ENCODE measurements at places on chromosomes 2 and 18. TPM values are rescaled to one million over a fixed set of nuclear protein-coding genes. Genes with fewer than 3 reads are reported as not detected.
A peak's percentile ranks its signal among the peaks of the same experiment; 100 is the strongest.

The B3GNT7 gene
- 1.4 TPM for total RNA-seq

The TMEM185B gene
- 12.5 TPM for total RNA-seq

The TNFAIP6 gene
- 26.5 TPM for total RNA-seq

The PID1 gene
- total RNA-seq = 17.5 TPM

The CDH19 gene
- 4.5 TPM for total RNA-seq

The CFAP210 gene
- 0.30 TPM for total RNA-seq

The DNAH7 gene
- 2.0 TPM for total RNA-seq

The FAM124B gene
- total RNA-seq = 4.9 TPM

The HAUS1 gene
- 21.3 TPM for total RNA-seq

- DNase-seq = no peak
These were observed 19.1 kb upstream of the RAB11FIP5 start for GRCh38 chr2:73131807-73132206.

DNA sequence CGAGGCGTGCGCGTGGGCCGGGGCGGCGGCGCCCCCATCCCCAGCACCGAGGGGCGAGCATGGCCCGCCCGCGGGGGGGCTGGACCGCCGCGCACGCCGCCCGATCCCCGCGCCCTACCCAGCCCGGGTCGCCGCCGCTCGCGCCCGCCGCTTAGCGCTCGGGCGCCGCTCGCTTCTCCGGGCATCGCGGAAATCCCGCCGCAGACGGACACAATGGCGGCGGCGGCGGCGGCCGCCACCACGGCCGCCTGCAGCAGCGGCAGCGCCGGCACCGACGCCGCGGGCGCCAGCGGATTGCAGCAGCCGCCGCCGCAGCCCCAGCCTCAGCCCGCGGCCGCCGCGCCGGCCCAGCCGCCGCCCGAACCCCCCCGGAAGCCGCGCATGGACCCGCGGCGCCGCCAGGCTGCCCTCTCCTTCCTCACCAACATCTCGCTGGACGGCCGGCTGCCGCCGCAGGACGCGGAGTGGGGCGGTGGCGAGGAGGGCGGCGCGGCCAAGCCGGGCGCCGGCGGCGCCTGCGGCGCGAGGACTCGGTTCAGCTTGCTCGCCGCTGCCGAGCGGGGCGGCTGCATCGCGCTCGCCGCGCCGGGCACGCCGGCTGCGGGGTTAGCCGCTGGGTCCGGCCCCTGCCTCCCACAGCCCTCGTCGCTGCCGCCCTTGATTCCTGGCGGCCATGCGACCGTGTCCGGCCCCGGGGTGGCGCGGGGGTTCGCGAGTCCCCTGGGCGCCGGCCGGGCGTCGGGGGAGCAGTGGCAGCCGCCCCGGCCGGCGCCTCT, 453 bp downstream of the CABLES1 start:
- DNase-seq = no peak

DNA sequence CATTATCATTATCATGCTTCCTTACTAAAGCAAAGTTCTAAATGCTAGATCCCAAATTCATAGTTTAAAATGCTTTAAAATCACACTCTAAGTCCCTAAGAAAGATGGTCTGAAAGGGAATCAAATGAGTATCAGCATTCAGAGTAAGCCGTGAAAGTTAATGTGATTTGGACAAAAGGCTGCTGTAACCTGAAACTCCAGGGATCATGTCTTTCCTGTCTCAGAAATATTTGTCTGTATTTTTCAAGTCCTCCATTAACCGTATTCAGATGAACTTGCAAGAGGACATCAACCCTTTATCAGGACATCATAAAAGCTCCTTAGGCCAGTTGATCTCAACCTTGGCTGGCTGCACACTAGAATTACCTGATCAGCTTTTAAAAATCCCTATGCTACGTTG, 324.3 kb upstream of the PKDCC start:
- DNase-seq = no peak

GRCh38 chr18:64966667-64967066, 784.1 kb upstream of the CDH7 start:
- no peak for DNase-seq

DNA sequence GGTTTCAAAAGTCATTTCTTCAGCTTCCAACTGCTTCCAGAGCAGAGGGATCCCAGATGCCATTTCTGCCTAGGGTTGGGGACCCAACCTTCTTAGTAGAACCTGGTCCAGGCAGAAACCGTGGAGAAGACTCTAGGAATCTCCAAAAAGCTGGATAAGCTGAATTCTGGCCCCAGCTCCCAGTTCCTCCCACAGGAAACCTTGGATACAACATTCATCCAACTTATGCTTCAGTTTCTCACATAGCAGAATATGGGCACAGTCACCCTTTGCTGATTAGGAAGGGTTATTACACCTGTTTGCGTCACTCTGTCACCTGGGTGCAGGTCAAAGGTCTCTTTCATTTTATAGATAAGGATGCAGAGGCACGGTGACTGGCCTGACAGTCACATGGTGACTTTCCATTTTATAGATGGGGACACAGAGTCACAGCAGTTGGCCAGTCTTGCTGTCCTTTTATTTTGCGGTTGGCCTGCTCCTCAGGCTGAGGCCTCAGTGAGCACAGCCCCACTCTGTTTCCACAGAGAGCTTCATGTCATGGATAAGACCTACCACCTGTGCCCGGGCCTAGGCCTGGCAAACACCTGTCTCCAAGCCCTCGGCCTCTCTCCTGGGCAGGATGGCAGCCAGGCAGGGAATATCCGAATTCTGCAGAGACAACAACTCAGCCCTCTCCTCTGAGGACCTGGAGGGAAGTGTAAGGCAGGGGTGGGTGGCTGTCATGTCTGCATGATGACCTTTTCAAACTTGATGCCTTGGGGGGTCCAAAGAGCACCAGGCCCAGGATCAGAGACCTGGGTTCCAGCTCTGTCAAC, 148.8 kb downstream of the SMAD7 start:
- no peak for DNase-seq

GRCh38 chr2:37436323-37436722, 91.9 kb downstream of the QPCT start:
- DNase-seq = no peak

DNA sequence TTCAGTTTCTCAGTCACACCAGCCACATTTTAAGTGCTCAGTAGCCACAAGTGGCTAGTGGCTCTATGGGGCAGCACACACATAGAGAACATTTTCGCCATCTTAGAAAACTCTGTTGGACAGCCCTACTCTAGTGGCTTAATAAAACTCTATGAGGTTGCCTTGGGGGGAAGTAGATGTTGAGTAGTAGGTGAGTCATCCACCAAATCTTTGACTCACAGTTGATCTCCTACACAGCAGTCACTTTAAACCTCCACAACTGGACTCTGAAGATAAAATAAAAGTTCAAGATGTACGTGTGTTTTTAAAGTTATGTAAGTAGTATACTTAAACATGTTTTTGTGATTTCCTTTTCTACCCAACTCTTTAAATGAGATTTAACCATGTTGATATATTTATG, 379.0 kb downstream of the SETBP1 start:
- DNase-seq = no peak

- no peak for DNase-seq
These were observed 256.8 kb downstream of the NEDD4L start for GRCh38 chr18:58300867-58301266.

GRCh38 chr18:12686100-12686499, 16.4 kb downstream of the CEP76 start:
- no peak for DNase-seq

DNA sequence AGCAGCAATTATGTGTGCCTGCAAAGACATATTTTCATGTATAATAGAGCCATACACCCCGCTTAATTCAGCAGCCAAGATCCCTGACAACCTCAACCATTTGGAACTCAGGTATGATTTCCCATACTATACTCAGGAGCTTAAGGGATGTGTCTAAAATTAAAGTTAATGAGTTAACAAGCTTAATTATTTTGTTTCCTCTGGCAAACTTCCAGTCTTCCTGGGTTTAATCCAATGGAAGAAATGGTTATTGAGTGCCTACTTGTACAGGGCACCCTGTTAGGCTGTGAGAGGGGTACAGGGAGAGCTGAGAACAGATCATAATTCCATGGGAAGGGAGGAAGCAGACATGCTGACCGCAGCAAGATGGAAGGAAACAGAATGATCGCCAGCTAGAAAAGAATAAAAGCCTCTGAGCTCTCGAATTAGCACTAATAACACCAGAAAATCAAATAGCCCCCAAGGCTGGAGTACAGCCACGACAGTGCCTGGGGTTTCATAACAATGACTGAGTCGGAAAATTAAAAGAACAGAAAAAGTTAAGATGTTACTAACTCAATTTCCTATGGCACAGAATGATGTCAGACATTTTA, 20.8 kb upstream of the CEP68 start:
- DNase-seq = no peak

GRCh38 chr2:7627583-7627982, 710.4 kb downstream of the RNF144A start:
- no peak for DNase-seq

DNA sequence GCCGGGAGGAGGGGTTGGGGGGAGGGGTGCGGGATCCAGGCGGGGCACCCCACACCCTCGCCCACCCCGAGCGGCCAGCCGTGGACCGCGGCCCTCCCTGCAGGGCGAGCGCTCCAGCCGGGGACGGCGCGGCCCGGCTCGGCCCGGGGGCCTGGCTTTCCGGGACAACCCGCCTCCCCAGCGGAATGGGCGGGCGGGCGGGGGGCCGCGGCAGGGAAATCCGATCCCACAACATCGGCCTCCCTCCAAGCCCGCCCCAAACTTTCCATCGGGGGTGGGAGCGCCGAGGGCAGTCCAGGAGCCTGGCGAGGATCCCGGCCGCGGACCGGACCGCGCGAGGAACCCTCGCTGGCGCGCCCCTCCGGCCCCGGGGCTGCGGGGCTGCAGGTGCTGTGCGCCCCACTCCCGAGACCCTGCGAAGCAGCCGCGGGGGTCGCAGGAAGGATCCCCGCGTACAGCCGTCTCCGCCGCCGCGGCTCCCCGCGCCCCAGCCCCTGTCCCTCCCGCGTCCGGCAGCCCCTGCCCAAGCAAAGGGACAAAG, 529 bp downstream of the SEMA4C start:
- peak; percentile 67 for DNase-seq

DNA sequence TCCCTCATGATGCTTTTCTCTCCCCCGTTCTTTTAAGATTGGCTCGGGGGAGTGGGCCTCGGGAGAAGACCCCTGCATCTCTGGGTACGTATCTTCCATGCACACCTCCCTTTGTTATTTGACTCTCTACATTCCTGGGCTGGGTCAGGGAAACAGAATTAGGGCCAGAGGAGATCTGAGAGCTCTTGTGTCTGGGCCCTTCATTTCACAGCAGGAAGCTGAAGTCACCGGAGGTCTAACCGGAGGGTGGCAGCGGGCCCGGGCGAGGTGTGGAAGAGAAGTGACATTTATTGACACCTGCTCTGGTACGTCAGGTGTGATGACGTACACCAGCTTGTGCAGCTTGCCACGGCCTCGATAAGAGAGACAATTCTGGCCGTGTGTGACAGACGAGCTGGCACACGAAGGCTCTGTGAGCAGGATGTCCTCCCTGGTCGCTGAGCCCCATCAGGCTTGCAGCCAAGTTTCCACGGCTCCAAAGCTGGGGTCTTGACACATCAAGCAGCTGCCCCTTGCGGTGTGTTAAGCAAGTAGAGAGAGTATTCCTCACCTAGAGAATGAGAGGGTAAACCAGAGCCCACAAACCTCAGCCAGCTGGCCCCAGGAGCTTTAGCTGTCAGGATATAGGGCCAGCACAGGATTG, 30.4 kb downstream of the TOGARAM2 start:
- no peak for DNase-seq

- DNase-seq = no peak
These were observed 38.3 kb downstream of the MRPL33 start for GRCh38 chr2:27809761-27810241.

DNA sequence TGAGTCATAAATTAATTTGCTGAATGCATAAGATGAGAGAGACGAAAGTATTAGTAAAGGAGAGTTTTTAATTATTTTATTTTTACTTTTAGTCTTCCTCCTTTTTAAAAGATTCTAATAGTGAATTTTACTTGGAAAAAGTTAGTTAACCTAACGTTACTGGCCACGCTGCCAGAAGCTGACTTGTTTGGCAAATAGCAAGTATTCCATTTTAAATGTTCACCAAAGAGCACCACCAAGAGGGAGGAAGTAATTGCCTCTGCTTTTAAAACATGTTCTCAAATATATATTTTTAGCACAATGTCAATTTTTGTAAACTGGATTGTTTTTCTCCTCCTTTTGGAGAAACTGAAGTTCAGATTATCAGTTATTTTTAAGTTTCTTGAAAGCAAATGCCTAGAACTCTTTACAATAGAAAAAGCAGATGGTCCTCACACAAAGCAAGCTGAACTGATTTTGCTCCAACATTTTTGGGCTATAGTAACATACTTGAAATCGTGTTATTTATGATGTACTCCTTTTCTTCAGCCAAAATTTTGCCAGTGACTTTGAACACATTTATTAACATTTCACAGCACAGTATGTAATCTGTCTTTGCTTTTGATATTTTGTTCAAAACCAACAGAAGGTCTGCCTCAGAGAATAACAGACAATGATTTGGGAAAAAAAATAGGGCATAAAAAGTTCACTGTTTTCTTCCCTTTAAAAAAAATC, 1311.0 kb upstream of the FAM98A start:
- peak; percentile 4 for DNase-seq

DNA sequence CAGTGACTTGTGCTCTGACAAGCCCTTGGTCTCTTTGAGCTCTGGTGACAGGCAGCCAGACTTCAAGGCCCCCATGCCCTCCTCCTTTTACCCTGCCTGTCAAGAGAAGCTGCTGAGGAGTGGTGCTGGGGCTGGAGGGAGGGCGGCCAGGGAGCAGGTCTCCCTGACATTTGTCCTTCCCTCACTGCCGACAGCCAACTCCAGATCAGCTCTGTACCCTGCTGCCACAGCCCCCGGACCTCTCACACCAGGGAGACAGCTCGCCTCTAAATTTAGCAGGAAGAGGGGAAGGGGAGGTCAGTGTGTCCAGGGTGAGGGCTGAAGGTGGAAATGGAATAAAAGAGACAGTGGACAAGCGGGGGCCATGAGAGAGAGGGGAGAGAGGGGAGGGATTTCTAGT, 155.8 kb downstream of the TDRD15 start:
- DNase-seq = no peak

DNA sequence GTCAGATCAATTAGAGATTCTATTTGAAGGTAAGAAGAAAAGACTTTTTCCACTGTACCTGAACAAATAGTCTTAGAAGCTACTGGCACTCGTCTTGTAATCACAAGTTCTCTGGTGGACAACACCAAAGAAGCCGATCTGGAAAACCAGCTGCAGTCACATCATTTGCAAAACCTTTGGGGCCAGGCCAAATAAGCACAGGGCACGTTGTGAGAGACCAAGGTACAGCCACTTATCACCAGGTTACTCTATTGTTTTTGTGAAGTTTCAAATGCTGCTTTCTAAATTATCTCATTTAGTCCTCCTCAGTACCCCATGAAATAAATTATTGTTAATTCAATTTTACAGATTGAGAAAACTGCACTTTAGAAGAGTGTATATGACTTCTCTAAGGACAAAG, 18.5 kb downstream of the ROCK1 start:
- DNase-seq = no peak

- DNase-seq = no peak
These were observed 162.8 kb downstream of the VAPA start for GRCh38 chr18:10076502-10077030.

GRCh38 chr2:42132966-42133641, 36.0 kb upstream of the EML4 start:
- peak; percentile 78 for DNase-seq

- DNase-seq = no peak
These were observed 209.6 kb upstream of the PIK3C3 start for GRCh38 chr18:41745166-41746049.

Data from skin of body (tissue), 3 donors.